NCI-H226 (cell line): ENCODE measurements at places on chromosomes 6 and 20.

GRCh38 chr6:14585689-14586088 lies 468.1 kb downstream of the CD83 start:
- DNase-seq, result no peak

DNA sequence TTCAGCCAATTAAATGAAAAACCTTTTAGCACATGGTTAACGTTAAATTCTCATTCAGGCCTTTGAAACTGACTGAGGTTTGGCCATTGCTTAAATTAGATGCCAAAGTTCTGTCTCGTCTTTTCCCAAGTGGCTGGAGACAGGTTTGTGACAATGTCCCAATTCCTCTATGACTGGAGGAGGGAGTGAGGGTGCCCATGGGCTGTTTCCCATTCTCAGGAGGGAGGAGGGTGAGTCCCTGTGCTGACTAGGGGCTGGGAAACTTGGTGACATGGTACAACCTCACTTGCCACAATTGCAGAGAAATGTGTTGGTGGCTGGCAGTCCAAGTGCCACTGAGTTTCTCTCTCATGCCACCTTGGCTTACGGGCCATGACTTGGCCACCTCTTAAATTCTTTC lies 63.9 kb upstream of the ENPP5 start:
- DNase-seq, result no peak

DNA sequence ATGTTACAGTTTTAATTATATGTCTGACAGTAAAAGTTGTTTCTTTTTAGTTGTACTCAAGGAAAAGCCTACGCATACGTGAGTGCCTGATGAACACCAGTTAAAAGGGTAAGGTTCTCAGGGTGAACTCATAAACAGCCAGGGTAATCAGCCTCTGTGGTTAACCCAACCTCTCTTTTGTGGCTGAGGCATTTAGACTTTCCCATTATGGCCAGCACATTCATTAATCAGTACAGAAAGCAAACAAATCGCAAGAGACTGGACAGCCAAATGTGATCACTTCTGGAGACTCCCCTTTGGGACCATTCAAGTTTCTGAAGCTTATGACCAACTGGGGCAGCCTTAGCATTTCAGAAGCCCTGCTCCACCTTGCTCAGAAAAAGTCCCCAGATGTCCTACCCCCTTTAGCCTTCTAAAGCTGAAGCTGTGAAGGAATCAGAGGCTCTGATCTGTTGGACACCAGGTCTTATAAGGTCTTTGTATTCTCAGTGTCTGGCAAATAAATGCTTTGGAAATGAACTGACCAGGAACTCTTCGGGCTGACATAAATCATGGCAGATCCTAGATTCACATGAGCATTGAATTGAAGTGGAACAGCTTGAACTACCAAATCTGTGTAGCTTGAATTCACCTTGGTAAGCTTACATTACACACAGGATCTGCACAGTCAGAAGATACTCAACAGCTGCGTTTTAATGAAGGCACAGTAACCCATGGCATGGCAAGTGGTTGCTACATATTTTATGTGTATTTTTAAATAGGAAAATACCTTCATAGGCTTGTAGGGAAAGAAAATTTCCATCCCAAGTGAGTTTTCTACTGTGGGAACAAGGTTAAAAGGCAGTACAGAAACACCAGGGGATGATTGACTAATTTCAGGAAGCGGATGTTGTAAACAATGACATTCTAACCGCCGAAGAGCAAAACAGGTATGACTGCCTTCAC lies 18.7 kb downstream of the IL20RA start:
- DNase-seq, result no peak

DNA sequence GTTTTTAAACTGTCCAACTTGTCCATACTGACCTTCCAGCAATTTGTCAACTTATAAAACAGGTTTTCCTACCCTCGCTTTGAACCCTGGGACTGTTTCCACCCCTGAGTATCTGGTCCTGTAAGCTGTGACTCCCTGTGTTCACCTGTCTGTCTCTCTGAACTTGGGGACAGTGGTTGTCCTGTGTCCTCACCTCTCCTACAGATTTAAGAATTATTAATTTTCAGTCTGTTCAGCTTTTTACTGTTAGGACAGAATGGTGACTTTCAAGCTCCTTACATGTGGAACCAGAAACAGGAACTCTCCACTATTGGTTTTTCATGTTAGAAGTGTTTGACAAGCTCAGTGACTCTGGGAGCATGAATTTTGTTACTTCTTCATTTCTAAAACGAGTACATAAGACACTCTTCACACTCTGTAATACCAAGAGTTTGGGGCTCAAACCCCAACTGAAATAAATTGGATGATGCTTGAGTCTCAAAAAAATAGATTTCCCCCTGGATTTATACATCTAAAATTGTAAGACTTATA lies 713.9 kb downstream of the COL12A1 start:
- no peak for DNase-seq
